ENCODE measurements at places on chromosomes 16 and 17.
A peak's percentile ranks its signal among the peaks of the same experiment; 100 is the strongest.

GRCh38 chr16:1953734-1954133 lies 755 bp downstream of the RPL3L start:
- no peak for DNase-seq

GRCh38 chr17:2415081-2415480 lies 14.2 kb upstream of the MNT start:
- no peak for DNase-seq

DNA sequence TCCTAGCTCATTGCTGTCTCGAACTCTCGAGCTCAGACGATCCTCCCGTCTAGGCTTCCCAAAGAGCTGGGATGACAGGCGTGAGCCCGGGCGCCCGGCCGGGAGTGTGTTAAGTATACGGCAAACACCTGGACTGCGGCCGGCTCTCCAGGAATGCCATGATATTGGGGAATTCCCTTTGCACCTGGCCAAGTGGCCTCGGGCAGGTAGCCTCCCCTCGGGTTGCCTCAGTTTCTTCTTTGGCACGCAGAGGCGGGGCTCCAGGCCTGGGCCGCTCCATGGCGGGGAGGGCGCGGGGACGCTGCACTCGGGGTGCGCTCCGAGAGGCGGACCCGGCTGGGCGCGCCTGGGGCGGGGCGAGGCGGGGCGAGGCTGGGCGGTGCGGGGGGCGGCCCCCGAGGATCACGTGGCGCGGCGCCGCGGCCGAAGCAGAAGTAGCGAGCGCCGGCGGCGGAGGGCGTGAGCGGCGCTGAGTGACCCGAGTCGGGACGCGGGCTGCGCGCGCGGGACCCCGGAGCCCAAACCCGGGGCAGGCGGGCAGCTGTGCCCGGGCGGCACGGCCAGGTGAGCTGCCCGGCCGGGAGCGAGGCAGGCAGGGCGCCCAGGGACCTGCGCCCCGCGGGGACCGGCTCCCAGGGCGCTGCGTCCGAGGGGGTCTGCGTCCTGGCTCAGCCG lies at the start of gene PLCG2:
Gene PLCG2, plus strand, starts transcription at position 431 of the 675 bp plus-strand sequence. CDS start 6,699 bp downstream, outside the sequence.
- peak; percentile 89 for DNase-seq

- DNase-seq = no peak
These were observed 16.1 kb downstream of the LASP1 start for GRCh38 chr17:38885728-38886642.

DNA sequence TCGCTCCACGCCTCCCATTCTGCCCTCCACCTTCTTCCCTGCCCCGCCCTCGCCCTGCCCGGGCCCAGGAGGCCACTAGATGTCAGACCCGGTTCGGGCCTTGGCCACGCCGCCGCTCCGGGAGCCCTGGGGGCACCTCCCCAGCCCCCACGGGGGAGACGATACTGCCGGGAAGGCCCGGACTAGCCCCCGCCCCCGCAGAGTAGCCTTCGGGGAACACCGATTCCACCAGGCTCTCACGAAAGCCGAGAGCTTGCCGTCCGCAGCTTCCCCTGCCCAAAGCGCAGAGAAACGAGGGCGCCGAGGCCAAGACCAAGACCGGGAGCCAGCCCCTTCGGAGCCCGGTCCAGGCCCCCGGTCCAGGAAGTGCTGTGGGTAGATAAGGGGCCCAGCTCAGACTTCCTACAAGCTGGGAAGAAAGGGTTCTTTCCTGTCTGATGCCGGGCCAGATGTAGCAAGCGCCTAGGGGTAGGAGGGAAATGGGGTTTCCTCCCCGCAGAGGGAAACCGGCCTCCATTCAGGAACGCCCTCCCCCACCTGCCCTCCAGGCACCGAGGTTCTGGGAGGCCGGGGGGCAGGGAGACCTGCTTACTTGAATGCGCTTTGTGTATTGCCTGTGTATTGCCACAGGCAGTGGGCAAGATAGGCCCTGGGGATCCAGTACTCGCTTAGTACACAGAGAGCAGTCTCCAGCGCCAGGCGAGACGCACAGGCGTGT lies 806 bp upstream of the CYB561 start:
- DNase-seq = no peak

GRCh38 chr17:50661795-50662391 lies 27.2 kb downstream of the ABCC3 start:
- no peak for DNase-seq

DNA sequence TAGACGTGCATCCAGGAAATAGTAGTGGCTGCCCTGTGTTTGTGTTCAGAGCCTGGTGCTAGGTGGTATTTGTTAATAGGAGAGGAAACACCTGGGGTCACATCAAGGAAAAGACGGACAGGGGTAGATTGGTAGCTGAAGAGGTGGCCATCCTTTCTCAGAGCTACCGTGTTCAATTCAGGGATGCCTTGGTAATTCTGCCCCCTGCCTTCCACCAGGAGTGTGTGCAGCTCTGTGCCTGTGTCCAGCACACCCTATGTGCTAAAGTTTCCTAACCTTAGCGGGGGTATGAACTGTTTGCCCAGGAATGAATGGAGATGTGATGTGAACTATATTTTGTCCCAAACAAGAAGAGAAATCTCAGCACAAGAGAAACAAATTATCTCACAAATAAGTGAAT lies 174.1 kb upstream of the MPHOSPH6 start:
- no peak for DNase-seq

GRCh38 chr16:87273471-87274030 lies 43.6 kb downstream of the C16orf95 start:
- DNase-seq = no peak

DNA sequence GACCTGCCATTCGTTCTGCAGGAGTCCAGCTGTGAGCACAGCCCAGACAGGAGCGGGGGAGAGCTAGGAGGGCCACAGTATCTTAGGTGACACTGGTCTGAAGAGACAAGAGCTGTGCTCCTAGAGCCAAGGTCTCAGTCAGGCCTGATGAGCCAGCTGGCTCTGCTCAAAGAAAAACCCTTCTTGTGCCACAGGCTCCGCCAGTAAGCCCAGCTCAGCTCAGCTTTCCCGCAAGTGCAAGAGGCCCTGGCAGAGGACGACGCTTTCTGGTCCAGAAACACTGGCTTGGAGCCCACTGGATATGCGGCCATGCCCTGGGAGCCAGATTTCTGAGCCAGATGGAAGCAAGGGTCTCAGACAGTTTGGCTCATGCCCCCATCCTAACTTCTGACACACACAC lies 23.9 kb downstream of the PEMT start:
- DNase-seq = no peak

DNA sequence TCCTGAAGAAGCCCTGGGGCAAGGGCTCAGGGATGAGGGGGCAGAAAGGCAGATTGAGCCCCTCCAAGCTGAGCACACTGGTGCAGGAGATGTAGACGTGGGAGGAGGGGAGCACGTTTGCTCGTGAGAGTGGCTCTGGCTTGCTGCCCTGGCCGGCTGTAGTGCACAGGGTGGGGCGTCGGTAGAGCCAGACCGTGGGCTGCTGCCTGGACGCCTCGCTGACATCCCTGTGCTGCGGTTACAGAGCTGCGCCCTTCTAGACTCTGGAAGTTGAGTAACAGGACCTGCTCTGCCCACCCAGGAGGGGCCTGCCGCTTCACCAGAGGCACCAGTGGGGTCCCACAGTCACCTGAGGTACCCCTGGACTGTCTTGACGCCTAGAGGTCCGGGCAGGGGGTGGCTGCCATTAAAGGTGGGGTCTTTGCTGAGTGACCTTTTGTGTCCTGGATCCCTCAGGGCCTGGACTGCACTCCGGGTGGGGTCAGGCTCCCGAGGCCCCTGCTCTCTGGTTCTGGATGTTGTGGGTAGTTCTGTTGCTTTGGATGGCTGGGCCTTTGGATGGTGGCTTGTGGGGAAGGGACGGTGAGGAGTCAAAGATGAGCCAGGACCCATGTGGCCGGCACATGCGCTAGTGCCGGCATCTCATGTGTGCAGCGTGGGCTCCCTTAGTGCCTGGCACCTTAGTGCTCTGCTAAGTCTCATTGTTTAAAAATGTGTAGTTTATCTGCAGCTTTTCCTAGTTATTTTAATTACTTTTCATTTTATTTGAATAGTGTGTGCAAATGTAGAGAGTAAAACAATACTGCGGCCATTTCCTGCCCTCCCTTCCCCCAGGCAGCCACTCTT lies 41.7 kb downstream of the PGS1 start:
- DNase-seq = no peak

DNA sequence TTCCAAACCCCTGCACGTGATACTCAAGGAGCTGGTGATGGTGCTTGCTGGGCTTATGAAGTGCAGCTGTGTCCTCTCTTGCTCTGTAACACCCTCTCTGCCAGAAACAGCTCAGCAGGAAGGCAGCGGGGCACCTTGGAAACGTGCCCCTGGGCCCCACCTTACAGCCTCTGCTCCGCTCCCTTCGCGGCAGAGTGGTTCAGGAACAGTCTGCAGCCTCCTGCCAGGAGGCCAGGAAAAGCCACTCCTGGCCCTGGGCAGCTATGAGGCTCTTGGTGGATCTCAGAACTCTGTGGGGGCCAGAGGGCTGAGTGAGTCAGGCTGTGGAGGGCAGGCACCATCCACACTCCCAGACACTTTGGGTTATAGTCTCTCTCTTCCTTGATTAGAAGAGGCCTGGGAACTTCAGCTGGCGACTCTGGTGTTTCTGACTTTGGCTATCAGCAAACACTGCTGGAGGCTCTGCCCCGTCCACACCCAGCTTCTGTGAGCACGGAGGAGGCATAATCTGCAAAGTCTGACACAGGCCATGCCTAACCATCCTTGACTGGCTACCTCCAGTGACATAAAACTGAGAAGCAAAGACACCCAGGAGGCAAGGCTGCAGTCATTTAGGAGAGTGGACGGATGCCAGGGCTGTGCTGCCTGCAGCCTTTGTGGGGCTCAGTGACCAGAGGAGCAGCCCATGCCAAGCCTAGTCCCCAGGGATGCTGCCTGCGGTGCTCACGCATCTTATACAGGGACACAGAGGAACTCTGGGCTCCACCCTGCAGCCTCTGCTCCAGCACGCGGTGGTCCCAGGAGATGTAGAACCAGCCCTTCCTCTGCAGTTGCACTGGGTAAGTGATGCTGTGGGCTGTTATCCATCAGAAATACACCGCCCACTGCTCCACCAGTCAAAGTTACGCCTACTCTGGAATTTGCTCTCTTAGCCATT lies 65.3 kb downstream of the METRNL start:
- no peak for DNase-seq

DNA sequence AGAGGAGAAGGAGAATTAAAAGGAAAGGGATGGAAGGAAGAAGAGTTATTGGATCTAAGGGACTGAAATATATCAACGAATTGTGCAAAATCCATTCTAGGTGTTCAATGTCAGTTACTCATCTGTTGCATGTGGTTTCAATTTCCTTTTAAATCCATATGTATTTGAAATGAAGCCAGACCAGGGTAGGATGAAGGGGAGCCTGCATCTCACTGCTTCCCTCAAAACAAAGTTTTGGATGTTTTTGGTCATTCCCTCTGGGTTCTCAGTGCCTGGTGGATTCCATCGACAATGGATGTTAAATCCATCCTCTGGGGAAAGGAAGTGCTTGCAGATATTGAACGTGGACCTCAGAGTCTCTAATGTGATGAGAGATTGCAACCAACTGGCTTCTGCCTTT lies 103.5 kb upstream of the XYLT1 start:
- no peak for DNase-seq

- no peak for DNase-seq
These were observed 210.0 kb downstream of the MAF start for GRCh38 chr16:79390481-79391051.

Data from germinal center (tissue), 1 donor.